ENCODE measurements at places on chromosomes 1 and 21. TPM values are rescaled to one million over a fixed set of nuclear protein-coding genes. Genes with fewer than 3 reads are reported as not detected.

Gene MAD2L2
- 27.1 TPM for total RNA-seq

Gene TLR5
- total RNA-seq: under 0.01 TPM

Gene TCEA3
- total RNA-seq: 3.6 TPM

Gene TMOD4
- total RNA-seq: not detected

Gene HAO2
- not detected for total RNA-seq

Gene IVL
- not detected for total RNA-seq

Gene NSL1
- total RNA-seq: 17.9 TPM

Gene CYYR1
- total RNA-seq: 1.6 TPM

Gene HTR1D
- not detected for total RNA-seq

Gene TRIM67
- total RNA-seq: not detected

Gene DIO1
- not detected for total RNA-seq

Gene MIB2
- total RNA-seq: 51.0 TPM

Gene FLG2
- total RNA-seq: not detected

Gene CASQ2
- not detected for total RNA-seq

Gene MATN1
- total RNA-seq: not detected

Gene PGM1
- total RNA-seq: 119 TPM

Data from cardiac atrium fibroblast (primary cell).